G401 (cell line): ENCODE measurements at places on chromosomes 16 and 17. TPM values are rescaled to one million over a fixed set of nuclear protein-coding genes. Genes with fewer than 3 reads are reported as not detected.

CPHXL2 gene
- total RNA-seq, result not detected in 2 replicates

CDRT15 gene
- total RNA-seq, result not detected in 2 replicates

TMEM114 gene
- not detected in 2 replicates for total RNA-seq

PTGES3L gene
- not detected in 2 replicates for total RNA-seq

KRT40 gene
- total RNA-seq, result not detected in 2 replicates

KRTAP17-1 gene
- total RNA-seq, result not detected in 2 replicates

TEDC2 gene
- 42.8 and 49.9 TPM in 2 replicates for total RNA-seq

RMI2 gene
- 63.3 and 67.3 TPM in 2 replicates for total RNA-seq

ZPBP2 gene
- not detected in 2 replicates for total RNA-seq

AMZ2 gene
- total RNA-seq, result 142 and 144 TPM in 2 replicates

PRSS33 gene
- total RNA-seq, result 0.07 and 10.6 TPM in 2 replicates

ITGA3 gene
- total RNA-seq, result 12.2 and 14.5 TPM in 2 replicates

CCDC154 gene
- total RNA-seq, result 0.75 TPM in 1 of 2 replicates, not detected in the other

TMC6 gene
- total RNA-seq, result 50.5 and 69.0 TPM in 2 replicates

DPEP2 gene
- 0.31 TPM in 1 of 2 replicates, not detected in the other for total RNA-seq

- DNase-seq, result peak; percentile 27
Observed at GRCh38 chr17:4583782-4584100, 588 bp upstream of the SMTNL2 start.

GRCh38 chr17:65729207-65729606 is 167.8 kb upstream of the AXIN2 start:
- no peak for DNase-seq

DNA sequence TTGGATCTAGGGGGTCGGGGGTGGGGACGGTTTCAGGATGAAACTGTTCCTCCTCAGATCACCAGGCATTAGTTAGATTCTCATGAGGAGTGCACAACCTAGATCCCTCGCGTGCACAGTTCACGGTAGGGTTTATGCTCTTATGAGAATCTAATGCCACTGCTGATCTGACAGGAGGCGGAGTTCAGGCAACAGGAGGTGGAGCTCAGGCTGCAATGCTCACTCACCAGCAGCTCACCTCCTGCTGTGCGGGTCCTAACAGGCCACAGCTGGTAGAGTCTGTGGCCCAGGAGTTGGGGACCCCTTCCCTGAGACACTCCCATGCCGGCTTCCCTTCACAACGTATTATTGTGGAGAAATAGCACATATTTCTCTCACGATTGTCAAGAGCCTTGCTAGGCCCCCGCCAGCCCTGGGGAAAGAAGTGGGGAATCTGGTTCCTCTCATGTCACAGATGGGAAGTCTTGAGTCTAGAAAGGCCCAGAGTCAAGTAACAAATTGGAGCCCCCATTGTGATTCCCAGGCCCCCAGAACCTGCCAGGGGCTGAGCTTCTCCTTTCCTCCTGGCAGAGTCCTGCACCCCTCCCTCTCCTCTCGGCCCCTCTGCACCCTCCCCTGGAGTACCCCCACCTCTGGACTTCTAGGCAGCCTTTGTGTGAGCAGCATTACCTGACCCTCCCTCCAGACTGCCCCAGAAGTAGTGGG is 6.1 kb upstream of the KRT14 start:
- DNase-seq, result no peak

DNA sequence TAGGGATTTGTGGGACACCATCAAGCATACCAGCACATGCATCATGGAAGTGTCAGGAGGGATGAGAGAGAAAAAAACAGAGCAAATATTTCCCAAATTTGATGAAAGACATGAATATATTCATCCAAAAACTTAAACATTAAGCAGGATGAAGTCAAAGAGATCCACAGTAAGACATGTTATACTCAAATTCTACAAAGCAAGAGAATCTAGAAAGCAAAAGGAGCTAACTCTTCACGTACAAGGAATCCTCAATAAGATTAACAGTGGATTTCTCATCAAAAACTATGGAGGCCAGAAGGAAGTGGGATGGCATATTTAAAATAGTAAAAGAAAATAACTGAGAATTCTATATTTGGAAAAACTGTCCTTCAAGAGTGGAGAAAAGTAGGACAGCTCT is 374.8 kb downstream of the ZFHX3 start:
- no peak for DNase-seq

GRCh38 chr17:58156839-58157803 is 8.9 kb downstream of the OR4D1 start:
- DNase-seq, result peak; percentile 67

GRCh38 chr17:49928126-49928800 is 40.7 kb upstream of the DLX4 start:
- no peak for DNase-seq

DNA sequence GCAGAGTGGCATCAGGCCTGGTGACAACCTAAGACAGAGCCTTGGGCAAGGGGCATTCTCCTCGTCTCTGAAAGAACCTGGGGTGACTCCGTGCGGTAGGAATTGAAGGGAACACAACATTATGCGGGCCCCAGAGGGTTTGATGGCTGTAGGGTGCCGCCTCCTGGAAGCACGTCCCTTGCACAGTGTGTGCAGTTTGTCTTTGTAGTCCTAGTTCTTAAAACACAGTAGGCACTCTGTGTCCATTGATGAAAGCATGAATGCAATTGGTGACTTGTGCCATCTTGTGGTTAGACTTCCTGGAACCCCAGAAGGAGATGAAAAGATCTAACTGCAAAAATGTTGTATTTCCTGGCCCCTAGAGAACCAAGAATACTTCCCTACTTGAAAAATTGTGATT is 279.8 kb downstream of the UTP18 start:
- DNase-seq, result peak; percentile 53

DNA sequence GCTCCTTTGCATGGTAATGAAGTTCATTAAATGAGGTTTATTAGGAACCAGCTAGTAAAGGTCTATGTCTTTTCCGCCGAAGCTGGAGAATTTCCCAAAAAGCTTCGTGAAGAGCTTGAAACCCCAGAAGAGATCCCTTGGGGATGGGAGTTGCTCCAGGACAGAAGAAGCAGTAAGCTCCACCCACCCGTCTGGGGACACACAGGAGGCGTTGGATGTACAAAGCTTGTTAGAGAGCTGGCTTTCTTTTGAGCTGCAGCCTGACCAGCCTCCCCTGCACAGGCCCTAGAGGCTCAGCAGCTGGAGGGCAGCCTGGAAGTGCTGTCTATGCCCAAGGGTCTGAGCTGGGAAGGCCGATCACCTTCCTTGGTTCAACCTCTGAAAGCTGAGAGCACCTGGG is 147.4 kb upstream of the SDK2 start:
- no peak for DNase-seq

- no peak for DNase-seq
Observed at GRCh38 chr16:85917959-85918358, 19.0 kb downstream of the IRF8 start.

GRCh38 chr17:65156185-65156834 is 19.1 kb downstream of the RGS9 start:
- no peak for DNase-seq

DNA sequence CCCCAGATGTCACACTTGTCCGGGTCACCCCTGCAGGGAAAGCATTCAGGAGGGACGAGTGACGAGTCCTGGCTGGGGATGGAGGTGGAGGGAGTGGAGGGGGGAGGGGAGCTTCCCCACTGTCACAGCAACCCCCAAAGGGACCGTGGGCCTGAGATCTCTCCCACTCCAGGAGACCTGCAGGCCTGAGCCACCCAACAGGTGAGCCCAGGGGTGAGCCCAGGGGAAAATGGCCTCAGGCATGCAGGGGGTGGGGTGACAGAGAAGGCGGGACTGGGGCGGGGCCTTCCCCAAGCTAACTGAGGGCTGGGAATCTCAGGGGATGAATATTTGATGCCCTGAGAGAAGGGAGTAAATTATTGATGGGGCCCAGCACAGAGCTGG is 2.4 kb downstream of the USH1G start:
- DNase-seq, result no peak

DNA sequence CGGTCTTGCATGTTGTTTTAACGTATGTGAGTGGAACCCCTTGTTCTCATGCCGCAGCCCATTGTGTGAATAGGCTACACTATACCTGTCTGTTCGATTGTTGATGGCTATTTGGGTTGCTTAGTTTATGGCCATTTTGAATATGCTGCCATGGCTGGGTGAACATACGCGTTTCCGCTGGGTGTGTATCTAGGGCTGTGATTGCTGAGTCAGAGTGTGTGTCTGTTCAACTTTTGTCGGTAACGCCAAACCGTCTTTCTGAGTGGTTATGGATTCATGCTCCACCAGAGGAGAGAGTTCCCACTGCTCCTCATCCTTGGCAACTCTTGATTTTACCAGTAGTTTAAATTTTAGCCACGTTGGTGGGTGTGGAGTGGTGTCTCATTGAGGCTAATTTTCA is 77.0 kb downstream of the METRNL start:
- no peak for DNase-seq

- DNase-seq, result peak; percentile 79
Observed at GRCh38 chr16:72848759-72849664, 198.9 kb downstream of the ZFHX3 start.

GRCh38 chr17:8226536-8227237 is 16.3 kb upstream of the AURKB start:
- peak; percentile 86 for DNase-seq

GRCh38 chr16:4536391-4537106 is 2.0 kb downstream of the CDIP1 start:
- peak; percentile 38 for DNase-seq

DNA sequence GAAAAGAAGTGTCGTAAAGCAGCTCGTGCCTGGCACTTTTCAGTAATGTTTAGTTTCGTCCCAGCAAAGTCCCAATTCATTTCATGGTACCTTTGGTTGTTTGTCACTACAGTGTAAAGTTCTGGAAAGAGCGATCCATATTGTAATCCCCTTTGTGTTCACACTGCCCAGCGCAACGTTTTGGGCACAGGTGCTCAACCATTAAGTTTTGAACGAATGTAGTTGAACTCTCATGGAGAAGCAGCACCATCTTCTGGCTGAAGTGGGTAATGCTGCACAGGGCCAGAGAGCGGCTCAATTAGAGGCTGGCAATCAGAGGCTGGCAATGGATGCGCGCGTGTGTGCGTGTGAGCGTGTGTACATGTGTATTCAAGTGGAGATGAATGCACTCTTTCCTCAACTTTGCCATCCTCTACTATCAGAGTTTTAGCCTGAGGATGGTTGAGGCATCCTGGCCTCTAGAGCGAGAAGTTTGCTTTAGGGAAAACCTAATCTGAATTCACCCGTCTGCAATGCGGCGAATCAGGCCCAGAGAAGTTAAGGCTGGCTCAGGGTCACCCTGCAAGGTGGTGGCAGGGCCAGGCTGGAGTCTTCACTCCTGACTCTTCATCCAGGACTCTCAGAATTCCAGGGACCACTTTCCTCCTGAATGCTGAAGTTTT is 29.9 kb downstream of the DYNLL2 start:
- peak; percentile 84 for DNase-seq

- DNase-seq, result no peak
Observed at GRCh38 chr16:56457927-56458470, 6.6 kb downstream of the OGFOD1 start.

GRCh38 chr16:24291932-24292331 is 35.8 kb downstream of the CACNG3 start:
- DNase-seq, result no peak

- DNase-seq, result no peak
Observed at GRCh38 chr16:81734632-81735434, 44.3 kb upstream of the PLCG2 start.

DNA sequence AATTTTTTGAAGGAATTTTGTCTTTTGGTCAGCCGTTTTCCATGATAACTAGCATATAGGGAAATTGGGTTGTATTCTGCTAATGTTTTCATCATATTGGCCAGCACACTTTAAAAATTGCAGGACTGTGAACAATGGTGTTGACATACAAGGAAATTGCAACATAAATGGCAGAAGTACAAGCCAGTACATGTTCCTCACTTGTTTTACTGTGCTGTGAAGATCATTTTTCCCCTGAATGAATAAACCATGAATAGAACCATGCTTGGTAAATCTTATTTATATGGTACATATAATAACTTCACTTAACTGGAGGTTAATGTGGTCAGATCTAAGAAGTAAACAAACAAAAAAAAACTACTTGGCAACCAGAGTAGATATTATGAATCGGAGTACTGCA is 22.8 kb downstream of the OMG start:
- no peak for DNase-seq

DNA sequence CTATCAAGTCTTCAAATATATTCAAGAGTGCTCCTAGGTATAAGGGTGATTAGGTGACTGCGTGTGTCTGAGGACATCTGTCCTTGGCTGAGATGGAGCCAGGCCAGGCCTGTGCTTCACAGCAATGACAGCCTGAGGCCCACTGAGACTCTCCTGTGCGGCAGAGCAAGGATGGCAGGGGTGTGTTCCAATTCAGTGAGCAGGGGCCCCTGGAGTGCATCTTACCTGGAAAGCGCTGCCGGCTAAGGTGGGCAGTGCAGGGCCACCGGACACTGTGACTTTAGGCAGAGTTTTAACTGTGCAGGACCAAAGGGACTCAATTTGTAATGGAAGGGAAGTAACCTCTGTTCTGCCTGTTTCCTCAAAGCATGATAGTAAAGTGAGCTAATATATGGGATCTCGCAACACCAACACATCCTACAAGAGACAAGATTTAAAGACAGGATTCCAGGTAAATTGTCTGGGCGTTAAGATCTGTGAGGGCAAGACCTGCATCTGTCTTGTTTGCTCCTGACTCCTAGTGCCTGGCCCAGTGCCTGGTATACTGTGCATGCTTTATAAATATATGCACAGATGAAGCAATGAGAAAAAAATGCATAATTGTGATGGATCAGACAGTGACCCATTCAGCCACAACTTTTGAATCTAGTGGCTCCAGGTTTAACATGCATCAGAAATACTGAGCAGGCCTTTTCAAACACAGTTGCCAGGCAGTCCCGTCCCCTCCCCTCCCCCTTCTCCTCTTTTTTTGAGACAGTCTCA is 86.7 kb downstream of the MRC2 start:
- no peak for DNase-seq

DNA sequence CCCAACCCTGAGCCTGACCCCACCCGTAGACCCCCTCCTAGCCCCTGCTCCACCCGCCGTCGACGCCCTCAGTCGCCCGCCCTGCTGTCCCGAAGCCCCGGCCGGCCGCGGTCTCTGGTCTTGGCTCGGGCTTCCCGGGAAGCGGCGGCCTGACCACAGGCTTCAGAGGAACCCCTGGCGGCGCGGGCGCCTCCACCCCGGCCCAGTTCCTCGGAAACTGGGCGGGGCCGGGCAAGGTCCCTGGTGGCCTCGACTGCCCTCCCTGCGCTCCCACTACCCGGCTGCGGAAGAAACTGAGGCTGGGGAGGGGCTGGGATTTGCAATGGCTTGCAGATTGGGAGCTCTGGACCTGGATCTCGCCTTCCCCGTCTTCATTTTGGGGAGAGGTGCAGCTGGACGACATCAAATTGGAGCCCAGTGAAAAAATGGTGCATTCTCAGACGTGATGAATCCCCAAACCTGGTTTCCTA is 692 bp upstream of the SOCS1 start:
- peak; percentile 23 for DNase-seq

GRCh38 chr16:59058250-59058649 is 324.1 kb upstream of the GOT2 start:
- DNase-seq, result no peak

GRCh38 chr17:57522042-57523005 is 222.8 kb downstream of the CCDC182 start:
- no peak for DNase-seq

DNA sequence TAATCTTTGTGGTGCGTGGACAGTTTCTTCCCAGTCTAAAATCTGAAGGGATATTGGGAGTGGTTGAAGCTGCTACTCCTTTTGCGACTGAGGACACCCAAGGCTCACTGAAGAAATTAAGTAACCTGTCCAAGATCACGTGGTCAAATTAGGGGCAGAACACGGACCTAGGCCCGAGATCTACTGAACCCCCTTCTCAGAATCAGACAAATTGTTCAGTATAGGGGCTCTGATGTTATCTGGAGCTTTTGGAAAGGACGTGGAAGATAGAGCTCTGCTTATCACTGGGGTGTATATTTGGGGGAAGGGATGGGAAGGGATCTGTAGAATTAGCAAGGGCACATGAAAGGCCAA is 857 bp downstream of the TANGO6 start:
- no peak for DNase-seq

GRCh38 chr17:30086896-30087295 is 29.7 kb upstream of the NSRP1 start:
- DNase-seq, result no peak
